ENCODE measurements at places on chromosomes 2 and 18. TPM values are rescaled to one million over a fixed set of nuclear protein-coding genes. Genes with fewer than 3 reads are reported as not detected.

The FECH gene
- 18.7 TPM for total RNA-seq

DNA sequence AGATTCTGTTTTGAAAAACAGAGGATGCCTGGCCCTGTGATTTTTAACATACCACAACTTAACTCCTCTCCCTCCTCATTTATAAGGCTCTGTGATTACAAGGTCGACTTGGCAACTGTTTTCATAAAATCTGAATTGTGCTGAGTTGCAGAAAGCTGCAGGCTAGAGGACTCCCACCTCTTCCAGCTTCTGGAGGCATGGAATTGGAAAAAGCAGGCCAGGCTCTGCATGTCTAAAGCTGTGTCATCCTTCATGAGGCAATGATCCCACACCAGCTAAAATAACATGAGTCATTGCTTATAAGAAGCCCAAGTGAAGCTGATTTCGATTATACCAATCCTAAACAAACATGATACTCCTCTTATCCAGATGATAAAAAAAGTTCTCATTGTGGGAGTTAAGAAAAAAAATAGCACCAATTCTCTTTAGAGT, 11.7 kb downstream of the ARHGAP28 start:
- no peak for DNase-seq
- no peaks in the 10 kb centered on the region for H3K4me1 ChIP-seq
- no peak overlapping the region for H3K4me3 ChIP-seq
- no peaks in the 10 kb centered on the region for H3K36me3 ChIP-seq
- H3K27me3 ChIP-seq, result no peaks in the 10 kb centered on the region
- H3K27ac ChIP-seq, result no peak overlapping the region

DNA sequence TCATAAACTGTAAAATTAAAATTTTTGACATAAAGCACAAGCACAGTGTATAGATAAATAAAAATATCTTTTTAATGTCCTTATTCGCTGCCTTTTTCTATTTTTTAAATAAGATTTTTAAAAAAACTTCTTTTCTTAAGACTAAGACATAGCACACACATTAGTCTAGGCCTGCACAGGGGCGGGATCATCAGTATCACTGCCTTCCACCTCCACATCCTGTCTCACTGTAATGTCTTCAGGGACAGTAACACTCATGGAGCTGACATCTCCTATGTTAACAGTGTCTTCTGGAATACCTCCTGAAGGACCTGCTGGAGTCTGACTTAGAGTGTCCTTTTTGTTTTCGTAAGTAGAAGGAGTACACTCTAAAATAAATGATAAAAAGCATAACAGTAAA, 33.0 kb downstream of the VAPA start:
- H3K27ac ChIP-seq, result no peak overlapping the region
- H3K27me3 ChIP-seq, result no peaks in the 10 kb centered on the region
- DNase-seq, result no peak
- peaks cover 33% of the 10 kb centered on the region for H3K36me3 ChIP-seq

DNA sequence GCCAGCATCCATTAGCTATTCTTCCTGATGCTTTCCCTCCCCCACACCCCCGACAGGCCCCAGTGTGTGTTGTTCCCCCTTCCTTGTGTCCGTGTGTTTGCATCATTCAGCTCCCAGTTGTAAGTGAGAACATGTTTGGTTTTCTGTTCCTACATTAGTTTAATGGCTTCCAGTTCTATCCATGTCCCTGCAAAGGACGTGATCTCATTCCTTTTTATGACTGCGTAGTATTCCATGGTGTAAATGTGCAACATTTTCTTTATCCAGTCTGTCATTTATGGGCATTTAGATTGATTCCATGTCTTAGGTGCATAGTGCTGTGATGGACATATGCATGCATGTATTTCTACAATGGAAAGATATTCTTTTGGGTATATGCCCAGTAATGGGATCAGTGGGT, 104.7 kb downstream of the TMEM185B start:
- H3K4me3 ChIP-seq, result no peak overlapping the region
- H3K36me3 ChIP-seq, result peaks cover 10% of the 10 kb centered on the region
- H3K27me3 ChIP-seq, result peaks cover 5% of the 10 kb centered on the region

DNA sequence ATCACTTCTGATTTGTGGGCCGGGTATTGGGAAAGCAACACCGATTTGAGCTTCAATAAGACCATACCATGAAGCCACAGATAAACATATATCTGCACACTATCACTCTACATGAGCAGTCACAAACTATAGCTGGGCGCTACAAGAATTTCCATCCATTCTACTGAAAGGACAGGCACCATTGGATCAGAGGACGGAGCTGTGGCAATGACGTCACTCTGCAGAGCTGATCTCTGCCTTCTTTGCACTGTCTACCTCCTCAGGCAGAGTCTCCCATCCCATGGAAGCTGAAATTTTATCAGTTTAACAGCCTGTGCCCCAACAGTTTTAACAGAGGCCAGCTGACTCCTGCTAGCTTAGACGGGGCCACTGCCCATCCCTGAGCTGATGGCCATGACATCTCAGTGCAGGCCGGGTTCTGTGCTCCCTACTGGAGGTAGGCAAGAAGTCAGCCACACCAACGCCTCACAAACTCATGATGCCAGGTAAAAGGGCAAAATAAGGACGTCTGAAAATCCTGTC, 389.6 kb upstream of the SALL3 start:
- H3K4me1 ChIP-seq, result no peaks in the 10 kb centered on the region
- H3K4me3 ChIP-seq, result no peak overlapping the region
- DNase-seq, result no peak
- H3K27me3 ChIP-seq, result no peaks in the 10 kb centered on the region
- H3K36me3 ChIP-seq, result no peaks in the 10 kb centered on the region

DNA sequence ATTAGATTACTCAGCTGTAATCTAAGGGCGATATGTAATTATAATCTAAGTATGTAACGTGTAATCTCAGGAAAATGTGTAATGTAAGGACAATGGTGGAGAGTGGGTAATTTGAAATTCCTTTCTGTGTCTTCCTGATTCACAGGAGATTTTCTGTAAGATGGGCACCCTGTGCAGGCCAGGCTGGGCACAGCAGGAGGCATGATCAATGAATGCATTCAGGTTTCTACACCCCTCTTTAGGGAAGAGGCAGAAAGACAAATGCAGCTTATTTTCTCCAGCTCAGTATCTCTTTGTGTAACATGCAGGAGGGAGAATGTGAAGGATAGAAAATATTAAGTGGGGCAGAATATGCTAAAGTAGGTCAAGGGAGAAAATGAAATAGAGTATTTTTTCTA, 320.1 kb downstream of the PIK3C3 start:
- no peak overlapping the region for H3K4me3 ChIP-seq
- H3K36me3 ChIP-seq, result no peaks in the 10 kb centered on the region
- no peaks in the 10 kb centered on the region for H3K27me3 ChIP-seq
- no peaks in the 10 kb centered on the region for H3K4me1 ChIP-seq
- no peak overlapping the region for H3K27ac ChIP-seq
- no peak for DNase-seq

The SLC9A4 gene
- 0.10 TPM for total RNA-seq
